ENCODE measurements at places on chromosomes 16 and 17.

GRCh38 chr16:85209526-85210121 is 97.4 kb upstream of the CIBAR2 start:
- DNase-seq: no peak

- no peak for DNase-seq
These were observed 80.4 kb upstream of the AKTIP start for GRCh38 chr16:53583401-53583800.

GRCh38 chr17:45893725-45894021 is 681 bp upstream of the MAPT start:
- DNase-seq: no peak

- DNase-seq: no peak
These were observed 295.4 kb upstream of the KCNJ16 start for GRCh38 chr17:69779378-69780214.

DNA sequence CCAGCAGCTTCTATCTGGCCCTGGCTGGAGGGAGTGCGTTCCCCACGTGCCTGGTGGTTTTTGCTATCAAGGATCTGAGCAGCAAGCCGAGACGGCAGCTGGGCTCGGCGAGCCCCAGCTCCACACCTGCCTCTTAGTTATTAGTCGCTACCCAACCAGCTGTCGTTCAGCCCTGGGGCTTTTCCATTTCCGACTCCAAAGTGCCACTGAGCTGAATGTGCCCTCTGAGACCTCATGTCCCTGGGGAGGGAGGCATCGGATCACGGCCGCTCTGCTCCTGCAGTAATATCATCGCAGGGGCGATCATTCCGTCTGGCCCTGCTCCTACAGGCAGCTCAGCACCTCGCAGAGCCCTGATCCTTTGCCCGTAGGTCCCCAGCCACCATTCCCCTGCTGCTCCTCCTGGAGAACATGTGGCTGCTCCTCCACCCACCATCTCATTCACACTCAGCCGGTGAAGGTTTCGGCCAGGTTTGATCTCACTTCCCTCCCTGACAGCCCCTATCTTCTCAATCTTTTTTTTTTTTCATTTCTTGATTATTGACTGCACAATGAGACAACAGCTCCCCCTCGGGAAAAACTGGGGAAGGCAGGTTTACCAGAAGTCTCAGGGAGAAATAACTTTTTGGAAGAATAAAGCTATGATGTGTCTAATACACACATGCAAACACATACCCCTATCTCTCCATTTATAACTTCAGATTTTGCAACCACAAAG is 86.7 kb downstream of the ZFHX3 start:
- DNase-seq: no peak

DNA sequence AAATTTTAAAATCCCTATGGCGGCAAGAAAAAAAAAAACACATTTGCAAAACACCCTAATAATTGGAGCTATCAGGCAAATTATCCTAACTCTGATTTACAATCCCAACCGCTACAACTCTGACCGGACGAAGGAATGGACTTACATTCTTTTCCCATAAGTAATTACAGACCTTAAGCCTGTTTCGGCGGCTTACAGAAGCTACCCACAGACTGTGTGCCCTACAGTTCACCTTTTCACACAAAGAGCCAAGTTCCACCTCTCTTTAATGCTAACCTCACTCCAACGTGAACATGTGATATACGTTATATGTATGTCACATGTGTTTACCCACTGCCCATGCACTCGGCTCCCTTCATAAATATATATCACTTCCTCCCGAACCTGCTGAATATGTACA is 8.7 kb upstream of the MEAK7 start:
- DNase-seq: no peak

DNA sequence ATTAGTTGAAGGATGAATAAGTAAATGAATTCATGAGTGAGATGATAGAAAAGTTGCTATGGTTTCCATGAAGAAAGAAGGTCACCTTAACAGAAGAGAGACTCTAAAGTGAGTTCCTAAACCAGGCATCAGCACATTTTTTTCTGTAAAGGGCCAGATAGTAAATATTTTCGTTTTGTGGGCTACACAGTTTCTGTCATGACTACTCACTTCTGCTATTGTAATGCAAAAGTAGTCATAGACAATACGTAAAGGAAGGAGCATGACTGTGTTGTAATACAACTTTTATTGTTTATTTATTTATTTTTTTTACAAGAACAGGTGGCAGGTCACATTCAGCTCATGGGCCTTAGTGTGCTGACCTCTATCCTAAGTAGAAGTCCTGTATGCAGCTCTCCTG is 426.1 kb upstream of the DYNLRB2 start:
- no peak for DNase-seq

GRCh38 chr16:12613131-12613991 is 190.3 kb downstream of the CPPED1 start:
- no peak for DNase-seq

DNA sequence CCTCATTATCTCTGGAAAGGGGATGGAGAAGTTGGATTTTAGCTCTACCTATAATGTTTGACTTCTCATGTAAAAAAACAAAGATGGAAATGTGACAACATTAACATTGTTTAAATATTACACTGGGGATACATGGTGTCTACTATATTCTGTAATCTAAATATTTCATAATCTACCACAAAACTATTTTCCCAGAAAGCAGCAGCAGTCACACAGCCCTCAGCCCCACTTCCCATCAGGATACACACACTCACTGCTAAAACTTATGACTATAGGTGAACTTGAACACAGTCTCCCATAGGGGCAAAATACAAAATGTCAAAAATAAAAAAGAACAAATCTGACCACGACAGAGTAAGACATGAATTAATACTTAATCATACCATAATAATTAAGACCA is 95.7 kb downstream of the KANSL1 start:
- no peak for DNase-seq

- no peak for DNase-seq
These were observed at the start of gene CD68 for GRCh38 chr17:7579001-7579833. CD68 (plus strand) TSS chr17:7579638; CDS start chr17:7579678, 40 bp downstream.

DNA sequence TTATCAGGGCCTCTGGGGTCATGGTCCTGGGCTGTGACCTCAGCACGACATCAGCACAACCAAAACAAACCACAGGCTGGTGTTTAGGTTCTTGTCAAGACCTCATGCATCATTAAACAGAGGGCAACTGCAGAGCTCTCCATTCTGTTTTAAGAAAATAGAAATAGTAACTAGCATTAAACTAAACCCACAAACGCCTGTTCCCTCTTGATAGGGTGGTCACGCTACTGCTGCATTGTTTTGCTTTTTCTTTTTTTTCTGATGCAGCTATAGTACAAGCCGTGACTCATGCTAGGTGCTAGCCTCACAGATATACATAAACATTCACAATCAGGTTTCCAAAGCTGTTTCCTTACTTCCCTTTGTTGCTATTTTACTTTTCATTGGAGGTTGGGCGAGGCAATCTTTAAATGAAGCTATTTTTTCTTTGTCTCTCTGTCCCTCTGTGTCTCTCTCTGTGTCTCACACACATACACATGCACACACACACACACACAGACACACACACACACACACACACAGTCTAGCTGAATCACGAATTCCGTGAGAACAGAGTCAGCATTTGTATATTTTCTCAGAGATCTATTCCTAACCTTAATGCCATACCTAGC is 310.3 kb downstream of the CDH13 start:
- no peak for DNase-seq

DNA sequence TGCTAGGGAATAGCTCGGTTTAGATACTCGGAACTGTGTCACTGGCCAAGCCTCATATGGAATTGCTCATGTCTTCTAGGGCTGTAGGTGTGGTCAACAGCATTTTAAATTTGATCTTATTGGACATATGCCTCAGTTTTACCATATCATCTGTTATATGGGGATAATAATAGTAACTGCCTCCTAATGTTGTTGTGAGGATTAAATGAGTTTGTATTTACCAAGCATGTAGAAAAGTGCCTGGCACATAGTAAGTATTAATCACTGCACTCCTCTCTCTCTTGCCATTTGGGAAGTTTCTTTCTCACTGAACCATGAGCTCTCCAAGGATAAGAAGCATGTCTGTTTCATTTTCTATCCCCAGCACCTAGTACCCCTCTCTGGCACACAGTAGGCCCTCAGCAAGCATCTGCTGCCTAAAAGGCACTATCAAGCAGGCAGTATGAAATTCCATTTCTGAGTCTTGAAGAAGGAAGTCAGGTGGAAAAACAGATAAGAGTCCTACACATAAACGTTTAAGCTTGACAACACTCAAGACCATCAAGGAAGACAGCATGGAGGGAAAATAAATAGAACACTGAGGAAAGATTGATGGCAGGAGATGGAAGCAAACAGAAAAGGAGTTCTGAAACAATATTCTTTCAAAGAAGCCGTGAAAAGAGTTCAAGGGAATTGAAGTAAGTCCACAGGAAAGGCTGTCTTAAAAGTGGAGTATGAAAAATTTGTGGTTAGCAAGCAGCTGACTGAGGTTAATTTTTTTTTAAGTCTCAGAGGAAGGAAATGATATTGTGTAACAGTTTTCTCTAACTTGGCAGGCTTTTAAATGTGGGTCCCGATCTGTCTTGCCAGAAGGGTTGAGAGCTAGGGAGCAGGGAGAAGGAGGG is 2.2 kb upstream of the ATP6V0A1 start:
- no peak for DNase-seq

DNA sequence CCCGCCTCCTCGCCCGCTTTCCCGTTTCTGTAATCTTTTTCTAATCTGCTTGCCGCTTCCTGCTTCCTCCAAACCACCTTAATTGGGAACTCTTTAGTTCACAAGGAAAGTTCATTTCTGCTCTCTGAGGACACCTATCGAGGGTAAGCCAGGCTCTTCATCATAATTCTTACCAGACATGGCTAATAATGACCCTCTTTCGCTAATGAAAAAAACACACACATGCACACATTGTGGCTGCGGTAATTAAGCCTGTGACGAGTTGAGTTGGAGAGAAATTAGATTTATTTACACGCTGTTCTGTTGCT is 100.6 kb downstream of the ZNF423 start:
- DNase-seq: no peak

DNA sequence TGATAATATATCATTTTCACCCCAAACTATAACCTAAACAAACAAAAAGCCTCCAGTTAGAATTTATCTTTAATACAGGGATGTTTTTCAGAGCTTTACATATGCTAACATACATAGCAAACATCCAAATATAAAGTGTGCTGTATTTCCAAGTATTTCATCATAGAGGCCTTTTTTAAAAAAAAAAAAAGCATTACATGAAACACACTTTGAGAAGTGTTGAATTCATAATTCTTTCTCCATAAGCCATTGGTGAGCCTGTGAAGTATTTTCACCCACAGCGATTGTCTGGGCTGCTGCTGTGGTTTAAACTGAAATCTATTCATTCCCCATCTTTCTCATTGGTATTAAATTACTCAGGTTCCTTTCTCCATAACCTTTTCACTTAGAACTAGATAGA is 503.4 kb upstream of the CDH8 start:
- DNase-seq: no peak

- no peak for DNase-seq
These were observed 4.3 kb downstream of the BANP start for GRCh38 chr16:87955302-87956097.

- DNase-seq: peak; percentile 32
These were observed 11.5 kb upstream of the FOXN1 start for GRCh38 chr17:28494445-28495188.

- no peak for DNase-seq
These were observed 302.9 kb downstream of the CPPED1 start for GRCh38 chr16:12500771-12501170.

GRCh38 chr16:57799600-57800199 is 2.6 kb downstream of the KIFC3 start:
- no peak for DNase-seq

- DNase-seq: no peak
These were observed 33.8 kb downstream of the VWA3A start for GRCh38 chr16:22126037-22126558.

- DNase-seq: no peak
These were observed 239.3 kb downstream of the MAF start for GRCh38 chr16:79361132-79361751.

GRCh38 chr17:61309362-61310256 is 90.0 kb upstream of the TBX2 start:
- DNase-seq: no peak

DNA sequence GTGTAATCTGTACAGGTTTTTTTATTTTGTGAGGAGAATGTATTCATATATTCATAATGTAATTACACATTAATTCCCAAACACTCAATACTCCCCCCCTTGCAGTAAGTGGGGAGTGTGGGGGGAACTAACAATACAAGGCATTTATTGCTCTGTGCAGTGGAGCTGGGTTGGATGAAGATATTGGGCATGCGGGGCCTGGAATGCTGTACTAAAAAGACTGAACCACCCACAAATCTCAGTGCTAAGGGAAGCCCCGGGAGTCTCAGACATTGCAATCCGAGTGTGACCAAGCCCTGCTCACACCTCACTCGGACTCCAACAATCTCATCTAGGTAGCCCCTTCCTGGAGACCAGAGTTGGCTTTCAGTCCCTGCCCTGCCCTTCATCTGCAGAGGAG is 6.0 kb downstream of the PLLP start:
- DNase-seq: no peak

GRCh38 chr16:21190599-21190998 is 20.8 kb downstream of the ZP2 start:
- DNase-seq: no peak

GRCh38 chr17:9684955-9685621 is 39.8 kb downstream of the USP43 start:
- no peak for DNase-seq

GRCh38 chr16:23840310-23840709 is 4.5 kb downstream of the PRKCB start:
- DNase-seq: no peak
